Erythroblast (primary cell): ENCODE measurements at places on chromosomes 5 and 9.

GRCh38 chr9:75134495-75134894 lies 46.2 kb downstream of the OSTF1 start:
- DNase-seq = no peak

GRCh38 chr9:122179690-122180074 lies 20.0 kb downstream of the MORN5 start:
- no peak for DNase-seq

GRCh38 chr5:65332591-65332990 lies 149.1 kb downstream of the ADAMTS6 start:
- no peak for DNase-seq

GRCh38 chr5:143791848-143792731 lies 19.9 kb upstream of the HMHB1 start:
- DNase-seq = no peak

DNA sequence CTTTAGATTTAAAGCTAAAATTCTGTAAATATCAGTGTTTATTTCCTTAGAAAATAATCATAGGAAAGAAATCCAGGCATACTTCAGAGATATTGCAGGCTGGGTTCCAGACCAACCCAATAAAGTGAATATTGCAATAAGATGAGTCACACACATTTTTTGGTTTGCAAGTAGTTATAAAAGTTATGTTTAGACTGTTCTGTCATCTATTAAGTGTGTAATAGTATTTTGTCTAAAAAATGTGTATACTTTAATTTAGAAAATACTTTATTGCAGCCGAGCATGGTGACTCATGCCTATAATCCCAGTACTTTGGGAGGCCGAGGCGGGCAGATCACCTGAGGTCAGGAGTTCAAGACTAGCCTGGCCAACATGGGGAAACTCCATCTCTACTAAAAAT lies 6.9 kb upstream of the RIC1 start:
- no peak for DNase-seq

DNA sequence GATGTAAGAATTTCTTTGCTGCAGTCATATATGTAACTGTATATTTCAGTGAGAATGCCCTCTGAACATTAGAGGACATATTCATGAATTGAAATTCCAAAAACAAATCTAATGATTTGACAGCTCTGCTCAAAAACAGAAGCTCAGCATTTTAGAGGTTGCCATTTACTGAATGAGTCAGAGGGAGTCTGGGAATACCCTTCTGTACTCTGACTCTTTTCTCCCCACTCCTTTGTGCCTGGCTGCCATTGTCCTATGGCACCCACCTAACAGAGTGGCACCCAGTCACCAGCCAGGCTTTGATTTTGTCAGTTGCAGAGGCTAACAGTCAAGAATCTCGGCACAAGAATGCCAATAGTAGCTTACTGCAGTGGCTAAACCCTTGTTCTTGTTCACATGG lies 133.6 kb downstream of the ATG10 start:
- no peak for DNase-seq

GRCh38 chr5:169701910-169702451 lies 64.9 kb downstream of the DOCK2 start:
- peak; percentile 6 for DNase-seq

DNA sequence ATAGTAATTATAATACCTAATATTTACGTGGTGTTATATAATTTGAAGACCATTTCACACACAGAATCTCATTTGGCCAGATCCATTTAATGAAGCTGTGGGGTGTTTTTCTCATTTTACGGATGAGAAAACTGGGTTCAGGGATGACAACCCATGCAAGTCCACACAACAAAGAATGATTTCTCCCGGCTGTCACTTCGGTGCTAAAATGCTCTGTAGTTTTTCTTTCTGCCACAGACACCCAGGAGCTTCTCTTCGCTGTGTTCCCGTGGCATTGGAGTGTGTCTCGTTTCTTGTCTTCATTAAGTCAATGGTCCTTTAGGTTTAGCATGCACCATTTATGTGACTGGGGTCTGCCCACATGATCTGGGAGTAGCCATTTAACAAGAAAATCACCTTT lies 308.5 kb downstream of the ENC1 start:
- no peak for DNase-seq

DNA sequence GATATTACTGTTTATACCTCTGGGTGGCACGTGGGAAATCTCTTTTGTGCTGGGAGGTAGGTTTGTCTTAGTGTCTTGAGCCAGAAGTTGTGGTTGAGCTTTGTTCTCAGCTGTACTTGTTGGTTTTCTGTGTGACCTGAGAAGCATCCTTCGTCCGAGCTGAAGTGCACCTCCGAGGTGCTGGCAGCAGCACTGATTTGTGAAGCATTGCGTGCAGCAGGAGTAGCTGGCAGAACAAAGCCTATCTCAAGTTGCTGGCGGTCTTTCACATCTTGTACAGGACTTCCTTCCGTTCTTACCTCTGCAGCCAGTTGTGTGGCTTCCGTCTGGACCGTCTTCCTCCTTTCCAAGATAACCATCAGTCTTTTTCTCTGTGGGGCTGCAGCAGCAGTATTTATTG lies 4.3 kb downstream of the PRRC2B start:
- DNase-seq = no peak

GRCh38 chr9:35615981-35616680 lies 2.1 kb downstream of the CD72 start:
- no peak for DNase-seq
